ENCODE measurements at places on chromosomes 12 and 14.

DNA sequence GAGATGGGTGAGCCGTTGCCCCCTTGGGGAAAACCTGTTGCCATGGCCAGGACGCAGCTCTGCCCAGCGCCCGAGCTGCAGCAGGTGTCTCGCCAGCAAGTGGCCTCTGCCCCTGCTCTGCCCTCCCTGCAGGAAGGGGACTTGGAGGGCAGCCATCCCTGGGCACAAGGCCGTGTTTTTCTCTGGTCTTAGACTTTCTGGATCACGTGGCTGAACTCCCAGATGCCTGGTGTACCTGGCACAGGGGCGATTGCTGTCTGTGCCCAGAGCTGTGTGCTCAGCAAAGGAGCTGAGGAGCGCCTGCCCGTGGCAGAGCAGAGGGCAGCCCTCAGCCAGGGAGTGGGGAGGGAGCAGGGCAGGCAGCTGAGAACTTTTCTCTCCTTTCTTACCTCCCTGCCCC lies 38.0 kb downstream of the TMEM63C start:
- DNase-seq: no peak

GRCh38 chr14:59454139-59454538 lies 11.0 kb downstream of the GPR135 start:
- DNase-seq: no peak

GRCh38 chr14:64763085-64763782 lies 59.0 kb downstream of the PLEKHG3 start:
- no peak for DNase-seq

DNA sequence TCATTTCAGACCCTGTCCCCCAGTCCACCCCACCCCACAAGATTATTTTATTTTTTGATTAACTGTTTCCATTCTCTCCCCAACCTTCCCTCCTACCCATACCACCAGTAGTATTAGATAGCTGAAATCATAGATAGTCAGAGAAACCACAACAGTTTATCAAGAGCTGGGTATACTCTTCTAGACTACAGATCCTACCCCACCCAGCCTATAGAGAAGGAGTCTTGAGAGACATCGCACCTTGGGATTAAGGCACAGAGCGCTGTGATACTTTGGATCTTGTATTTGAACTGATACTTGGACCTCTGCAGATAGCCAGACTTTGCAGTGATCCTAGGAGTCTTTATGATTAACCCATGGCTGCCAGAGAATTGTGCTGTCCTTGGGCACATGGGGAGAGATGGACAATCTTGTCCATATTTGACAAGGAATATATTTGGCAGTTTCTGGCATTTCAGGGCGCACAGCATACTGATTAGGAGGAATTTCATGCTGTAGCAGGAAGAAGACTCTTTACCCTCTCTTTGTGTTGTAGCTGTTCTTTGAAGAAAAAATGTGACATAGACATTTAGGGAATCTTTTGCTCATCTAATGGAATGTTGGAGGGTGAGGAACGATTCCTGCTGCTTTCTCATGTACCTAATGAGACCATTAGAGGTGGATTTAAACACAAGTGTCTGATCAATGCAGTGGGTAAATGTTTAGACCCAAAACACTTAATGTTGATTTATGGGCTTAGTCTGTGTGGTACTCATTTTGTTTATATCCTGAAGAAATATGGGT lies 982 bp downstream of the RBMS2 start:
- no peak for DNase-seq

GRCh38 chr12:79048962-79049361 lies 184.4 kb downstream of the SYT1 start:
- no peak for DNase-seq

- no peak for DNase-seq
Observed at GRCh38 chr12:93520454-93520853, 52.0 kb upstream of the SOCS2 start.

- no peak for DNase-seq
Observed at GRCh38 chr12:59459966-59460660, 135.7 kb upstream of the SLC16A7 start.

DNA sequence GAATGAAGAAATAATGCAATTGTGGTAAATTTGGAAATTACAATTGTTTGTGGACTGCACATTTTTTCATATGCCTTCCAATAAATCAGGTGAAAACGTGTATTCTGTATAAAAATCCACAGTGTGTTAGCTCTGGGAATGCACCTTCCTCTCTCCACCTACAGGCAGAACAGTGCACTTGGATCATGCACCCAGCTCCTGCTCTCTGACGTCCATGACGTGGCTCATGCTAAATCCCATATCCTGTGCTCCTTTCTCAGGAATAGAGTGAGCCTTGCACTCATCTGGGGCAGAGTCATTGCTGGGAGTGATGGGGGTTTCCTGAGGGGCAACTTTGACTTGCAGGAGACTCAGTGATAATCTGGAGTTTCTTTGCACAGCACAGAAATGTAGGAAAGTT lies 1282.1 kb downstream of the TMEM121 start:
- DNase-seq: no peak

GRCh38 chr14:96748362-96748761 lies 48.8 kb upstream of the VRK1 start:
- DNase-seq: no peak

DNA sequence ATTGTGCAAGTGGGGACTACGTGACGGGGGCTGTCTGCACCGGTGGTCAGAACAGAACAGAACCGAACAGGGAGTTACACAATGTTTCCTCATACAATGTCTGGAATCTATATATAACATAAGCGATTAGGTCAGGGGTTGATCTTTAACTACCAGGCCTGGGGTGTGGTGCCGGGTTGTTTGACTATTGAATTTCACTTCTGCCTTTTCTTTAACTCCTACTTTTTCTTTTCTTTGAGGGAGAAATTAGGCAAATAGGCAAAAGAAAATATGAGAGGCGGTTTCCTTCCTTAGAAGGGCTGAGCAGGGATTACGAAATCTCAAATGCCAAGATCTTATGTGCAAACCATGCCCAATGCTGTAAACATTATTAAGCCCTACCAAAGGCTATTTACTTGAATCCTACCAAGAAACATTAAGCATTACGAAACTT lies 140.3 kb downstream of the SLC38A6 start:
- no peak for DNase-seq

DNA sequence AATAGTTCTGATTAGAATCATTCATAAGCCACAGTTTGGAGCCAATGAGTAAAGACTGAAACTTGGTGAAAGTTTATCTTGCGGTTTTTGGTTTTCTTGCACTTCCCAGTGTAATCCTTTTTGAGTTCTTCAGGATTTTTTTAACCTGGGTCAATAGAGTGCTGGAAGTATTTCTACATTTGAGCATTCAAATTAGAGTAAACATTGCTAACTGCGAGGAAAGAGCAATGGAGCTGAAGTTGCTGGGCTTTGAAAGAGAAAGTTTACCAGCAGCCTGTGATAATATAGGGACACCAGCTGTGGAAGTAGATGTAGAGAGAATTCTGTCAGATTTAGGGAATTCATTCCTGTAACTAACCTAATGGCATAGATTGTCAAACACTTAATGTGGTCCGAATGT lies 30.3 kb downstream of the ANO6 start:
- DNase-seq: no peak

DNA sequence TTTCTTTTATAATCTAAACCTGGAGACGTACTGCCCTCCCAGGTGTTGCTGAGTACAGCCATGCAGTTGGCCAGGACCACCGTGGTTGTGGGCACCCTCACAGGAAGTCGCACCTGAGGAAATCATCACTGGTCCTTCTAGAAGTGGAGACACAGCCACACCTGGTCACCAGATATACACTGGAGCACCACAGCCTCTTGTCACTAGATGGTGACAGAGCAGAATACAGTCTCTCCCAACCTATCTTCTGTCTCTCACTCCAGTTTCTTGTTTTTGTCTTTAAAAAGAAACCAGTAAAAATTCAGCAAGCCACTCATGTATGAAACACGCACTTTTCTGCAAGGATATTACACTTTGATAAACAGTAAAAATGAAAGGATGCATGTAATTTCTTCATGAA lies 43.1 kb upstream of the GPHB5 start:
- DNase-seq: no peak

DNA sequence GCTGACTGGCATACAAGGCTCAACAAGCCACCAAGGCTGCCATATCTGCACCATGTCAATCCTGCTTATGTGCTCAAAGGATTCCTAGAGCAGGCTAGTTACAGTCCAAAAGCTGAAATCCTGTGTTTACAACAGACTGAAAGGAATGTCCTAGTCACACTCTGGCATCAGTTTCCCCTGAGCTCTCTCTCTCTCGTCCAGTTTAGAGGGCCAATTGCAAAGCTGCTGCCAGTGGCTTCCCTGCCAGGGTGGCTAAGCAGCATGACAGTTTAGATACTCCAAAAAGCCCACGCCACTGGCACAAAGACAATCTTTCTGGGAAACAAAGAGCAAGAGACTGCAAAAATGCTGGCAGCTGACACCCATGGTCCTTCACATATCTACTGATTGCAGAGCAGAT lies 392.1 kb downstream of the RPS29 start:
- no peak for DNase-seq

DNA sequence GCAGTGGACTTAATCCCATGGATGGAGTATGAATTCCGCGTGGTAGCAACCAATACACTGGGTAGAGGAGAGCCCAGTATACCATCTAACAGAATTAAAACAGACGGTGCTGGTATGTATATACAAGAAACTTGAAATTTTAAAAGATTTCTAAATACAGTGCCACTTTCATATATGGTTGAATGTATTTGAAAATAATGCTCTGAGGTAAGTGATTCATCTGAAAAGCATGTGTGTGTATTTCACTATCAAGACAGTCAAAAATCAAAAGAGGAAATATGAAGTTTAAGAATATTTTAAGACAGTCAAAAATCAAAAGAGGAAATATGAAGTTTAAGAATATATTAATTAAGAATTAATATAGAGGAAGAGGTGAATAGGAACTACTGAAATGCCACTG lies 195.0 kb upstream of the PDZRN4 start:
- no peak for DNase-seq

GRCh38 chr14:61569812-61570548 lies 125.3 kb upstream of the HIF1A start:
- no peak for DNase-seq

DNA sequence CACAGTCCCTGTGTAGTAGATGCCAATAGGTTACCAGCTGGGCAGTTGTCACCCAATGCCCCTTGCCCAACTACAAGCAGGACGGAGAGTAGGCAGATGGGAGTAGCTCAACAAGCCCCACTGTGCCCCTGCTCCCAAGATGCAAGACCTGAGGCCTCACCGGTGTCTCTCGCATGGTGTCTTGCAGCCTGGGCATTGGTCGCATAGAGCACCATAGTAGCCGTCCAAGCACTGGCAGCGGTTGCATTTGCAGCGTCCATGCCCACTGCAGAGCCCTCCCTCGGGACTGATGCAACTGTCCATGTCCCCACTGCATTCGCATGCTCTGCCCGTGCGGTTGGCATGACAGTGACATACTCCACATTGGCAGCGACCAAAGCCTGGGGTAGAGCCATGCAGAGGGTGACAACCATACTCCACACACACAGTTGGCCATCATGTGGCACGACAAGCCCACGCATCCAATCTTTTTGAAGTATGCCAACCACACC lies 11.9 kb upstream of the CSAD start:
- DNase-seq: no peak

DNA sequence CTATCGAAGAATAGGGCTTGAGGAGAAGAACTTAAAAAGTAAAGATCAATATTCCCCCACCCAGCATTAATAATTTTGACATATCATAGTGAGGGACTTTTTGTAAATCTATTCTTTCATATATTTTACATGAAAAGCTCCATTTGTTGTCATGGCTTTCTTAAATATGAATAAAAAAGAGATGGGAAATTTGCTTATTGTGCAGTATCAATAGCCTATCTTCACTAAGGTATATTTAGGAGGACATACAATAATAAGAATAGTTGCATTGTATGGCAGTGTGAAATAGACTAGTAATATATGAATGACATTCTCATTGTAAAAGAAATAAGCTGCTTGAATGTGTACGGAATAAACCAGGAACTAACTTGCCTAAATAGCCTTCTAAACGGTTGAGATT lies 5.5 kb upstream of the TCP11L2 start:
- no peak for DNase-seq

- DNase-seq: no peak
Observed at GRCh38 chr12:58877243-58877743, 43.0 kb downstream of the LRIG3 start.

- DNase-seq: no peak
Observed at GRCh38 chr14:90419200-90419599, 22.4 kb downstream of the CALM1 start.

GRCh38 chr14:30708157-30708556 lies 86.0 kb downstream of the SCFD1 start:
- DNase-seq: no peak

- peak; percentile 86 for DNase-seq
Observed at GRCh38 chr14:67619446-67620216, at the start of gene ARG2. TSS of gene ARG2 (plus strand) at chr14:67619920. CDS start at chr14:67619978, 58 bp downstream.

GRCh38 chr14:64734990-64735389 lies 30.8 kb downstream of the PLEKHG3 start:
- no peak for DNase-seq

DNA sequence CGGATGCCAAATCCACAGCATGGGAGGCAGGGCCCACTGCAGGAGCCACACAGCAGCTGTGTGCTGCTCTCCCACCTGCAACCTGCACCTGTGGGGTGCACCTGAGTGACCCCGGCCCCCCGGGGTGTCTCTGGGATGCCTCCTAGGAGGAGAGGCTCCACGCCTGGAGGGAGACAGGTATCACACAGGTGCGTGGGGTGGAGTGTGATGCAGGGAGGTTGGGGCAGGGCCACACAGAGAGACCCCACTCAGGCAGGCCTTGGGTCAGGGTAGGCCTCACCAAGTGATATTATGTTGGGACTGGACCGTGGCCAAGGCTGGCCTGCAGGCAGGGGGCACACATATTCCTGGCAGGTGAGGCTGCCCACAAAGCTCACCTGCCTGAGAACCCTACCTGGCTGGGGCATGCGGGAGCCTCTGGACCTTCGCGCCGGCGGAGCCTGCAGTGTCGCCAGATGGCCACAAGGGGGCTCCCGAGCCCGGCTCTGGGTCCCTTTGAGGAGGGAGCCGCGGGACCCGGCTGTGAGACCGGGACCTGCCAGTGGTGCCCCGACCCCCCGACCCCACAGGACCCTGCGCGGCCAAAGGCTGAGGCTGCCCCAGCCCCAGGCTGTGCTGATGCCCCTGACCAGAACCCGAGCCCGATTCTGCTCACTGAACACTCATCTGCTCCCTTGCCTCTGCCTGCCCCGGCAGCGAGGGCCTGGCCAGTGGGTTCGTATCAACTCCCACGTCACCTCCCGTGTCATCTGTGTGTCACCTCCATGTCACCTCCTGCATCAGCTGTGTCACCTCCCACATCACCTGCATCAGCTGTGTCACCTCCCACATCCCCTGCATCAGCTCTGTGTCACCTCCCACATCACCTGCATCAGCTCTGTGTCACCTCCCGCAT lies 11.4 kb downstream of the TMEM121 start:
- DNase-seq: peak; percentile 63

GRCh38 chr12:292186-292585 lies 29.6 kb upstream of the SLC6A13 start:
- no peak for DNase-seq

- no peak for DNase-seq
Observed at GRCh38 chr14:72880820-72881219, 13.1 kb downstream of the DPF3 start.

DNA sequence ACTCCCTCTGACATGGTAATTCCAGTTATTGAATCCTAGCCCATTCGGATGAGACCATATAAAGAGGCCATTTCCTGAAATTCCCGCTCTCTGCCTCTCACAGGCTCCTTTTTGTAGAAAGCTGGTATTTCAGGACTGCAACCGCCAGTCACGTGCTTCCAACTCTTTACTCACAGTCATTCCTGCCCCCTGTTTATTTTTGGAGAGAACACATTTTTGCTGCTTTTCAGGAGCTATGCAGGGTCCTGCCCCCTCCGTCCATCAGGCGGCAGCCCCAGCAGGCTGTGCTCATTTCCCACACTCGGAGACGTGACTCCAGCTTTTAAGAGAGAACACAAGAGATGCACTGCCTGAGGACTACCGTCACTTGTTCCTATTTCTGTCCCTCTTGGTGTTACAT lies 26.8 kb downstream of the IFT43 start:
- no peak for DNase-seq

All from NAMALWA (cell line).